ENCODE measurements at places on chromosomes 1 and 21.
A peak's percentile ranks its signal among the peaks of the same experiment; 100 is the strongest.

- no peak for DNase-seq
Observed at GRCh38 chr1:203342192-203342940, 8.6 kb downstream of the FMOD start.

DNA sequence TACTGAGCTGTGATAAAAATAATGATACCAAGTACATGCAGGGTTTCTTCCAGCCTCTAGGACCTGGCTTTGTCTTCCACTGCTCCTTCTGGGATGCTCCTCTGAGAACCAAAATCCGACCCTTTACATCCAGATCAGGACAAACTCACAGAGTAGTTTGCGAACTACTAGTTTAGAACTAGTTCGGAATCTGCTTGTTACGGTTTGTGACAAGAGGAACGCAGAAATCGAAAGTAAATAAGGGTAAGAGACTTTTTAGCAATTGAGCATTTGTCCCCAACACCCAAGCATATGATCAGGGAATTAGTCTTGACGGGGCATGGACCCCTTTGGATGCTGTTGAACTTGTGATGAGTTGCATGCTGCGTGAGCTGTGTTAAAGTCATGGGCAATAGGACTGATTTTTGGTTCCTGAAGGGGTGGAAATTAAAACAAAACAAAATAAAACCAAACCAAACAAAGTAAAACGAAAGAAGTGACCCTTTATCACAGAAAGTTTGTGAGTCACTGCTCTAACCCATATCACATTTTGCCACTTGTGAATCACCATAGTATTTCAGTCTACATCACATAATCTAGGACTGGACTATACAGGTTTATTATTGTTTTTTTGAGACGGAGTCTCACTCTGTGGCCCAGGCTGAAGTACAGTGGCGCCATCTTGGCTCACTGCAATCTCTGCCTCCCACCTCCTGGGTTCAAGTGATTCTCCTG lies 35.7 kb upstream of the ERRFI1 start:
- no peak for DNase-seq

- no peak for DNase-seq
Observed at GRCh38 chr1:40451238-40451585, 936 bp downstream of the ZFP69B start.

- DNase-seq = no peak
Observed at GRCh38 chr21:17467829-17468228, 45.0 kb upstream of the CXADR start.

DNA sequence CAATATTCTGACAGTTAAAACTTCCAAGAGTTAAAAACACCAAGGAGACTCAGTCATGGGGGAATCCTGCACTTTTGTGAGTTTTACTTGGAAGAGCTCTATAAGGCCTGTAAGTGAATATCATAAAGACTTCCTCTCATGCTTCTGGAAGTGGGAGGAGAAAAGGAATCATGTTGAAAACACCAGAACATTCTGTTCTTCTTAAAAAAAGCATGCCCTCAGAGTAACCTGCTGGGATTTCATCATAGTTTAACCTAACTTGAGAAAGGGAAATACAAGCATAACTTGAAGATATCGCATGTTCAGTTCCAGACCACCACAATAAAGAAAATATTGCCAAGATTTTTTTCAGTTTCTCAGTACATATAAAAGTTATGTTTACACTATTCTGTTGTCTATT lies 51.9 kb downstream of the COL11A1 start:
- DNase-seq = peak; percentile 83

GRCh38 chr1:59443310-59443709 lies 146.4 kb downstream of the FGGY start:
- no peak for DNase-seq

DNA sequence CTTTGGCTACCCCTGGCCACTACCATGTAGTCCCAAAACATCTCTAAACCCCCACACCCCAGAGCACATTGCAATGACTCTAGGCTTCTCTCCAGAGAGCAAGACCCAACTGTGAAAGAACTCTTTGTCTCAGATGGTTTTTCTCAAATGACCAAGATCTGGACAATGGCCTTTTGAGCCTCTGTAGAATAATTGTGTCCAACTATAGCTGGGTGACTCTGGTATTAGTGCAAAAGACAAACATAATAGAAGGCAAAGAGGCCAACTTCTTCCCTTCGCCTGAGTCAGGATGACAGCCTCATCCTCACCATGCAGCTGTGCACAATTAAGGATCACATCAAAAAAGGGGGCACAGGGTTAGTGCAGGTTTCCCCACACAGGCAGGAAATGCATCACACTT lies 139.6 kb downstream of the BRINP2 start:
- DNase-seq = peak; percentile 66

DNA sequence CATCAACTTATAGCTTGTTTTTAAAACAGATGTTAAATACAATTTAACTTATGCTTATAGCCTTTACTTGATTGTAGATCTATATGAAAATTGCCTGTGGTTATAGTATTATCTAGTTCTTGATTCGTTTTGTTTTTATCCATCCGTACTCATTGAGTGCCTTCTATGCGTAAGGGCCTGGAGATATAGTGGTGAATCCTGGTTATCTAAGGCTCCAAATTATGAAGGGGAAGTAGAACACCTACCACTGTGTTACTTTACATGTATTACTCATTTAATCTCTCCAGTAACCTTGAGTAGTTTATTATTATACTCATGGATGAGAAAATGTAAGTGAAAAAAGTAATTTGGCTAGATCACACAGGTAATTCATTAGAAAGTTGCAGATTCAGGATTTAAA lies 121.8 kb downstream of the OSBPL9 start:
- no peak for DNase-seq

GRCh38 chr1:99786751-99787501 lies 20.5 kb upstream of the FRRS1 start:
- no peak for DNase-seq

DNA sequence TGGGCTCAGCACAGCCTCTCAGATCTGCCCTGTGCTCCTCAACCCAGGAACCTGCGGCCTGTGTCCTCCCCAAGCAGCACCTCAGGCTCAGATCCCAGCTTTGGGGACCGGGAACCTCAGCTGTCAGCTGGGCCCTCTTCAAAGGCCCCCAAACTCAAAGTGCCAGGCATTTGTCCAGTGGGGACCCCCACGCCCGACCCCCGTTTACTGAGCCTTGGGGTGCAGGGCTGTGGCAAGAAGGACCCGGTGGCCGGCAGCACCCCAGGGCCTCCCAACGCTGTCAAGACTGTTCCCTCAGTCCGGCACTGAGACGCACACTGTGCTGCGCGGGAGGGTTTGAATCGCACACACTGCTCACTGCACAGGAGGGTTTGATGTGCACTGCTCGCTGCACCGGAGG lies 35.0 kb downstream of the MORN1 start:
- no peak for DNase-seq

GRCh38 chr1:109225711-109226445 lies 12.2 kb downstream of the SARS1 start:
- no peak for DNase-seq

- no peak for DNase-seq
Observed at GRCh38 chr1:47024141-47024801, 802 bp downstream of the CYP4X1 start.

GRCh38 chr21:31386006-31386405 lies 41.9 kb upstream of the TIAM1 start:
- DNase-seq = no peak

- no peak for DNase-seq
Observed at GRCh38 chr1:246725191-246725590, 982 bp downstream of the SCCPDH start.

GRCh38 chr21:31255036-31255435 lies 89.0 kb downstream of the TIAM1 start:
- no peak for DNase-seq

DNA sequence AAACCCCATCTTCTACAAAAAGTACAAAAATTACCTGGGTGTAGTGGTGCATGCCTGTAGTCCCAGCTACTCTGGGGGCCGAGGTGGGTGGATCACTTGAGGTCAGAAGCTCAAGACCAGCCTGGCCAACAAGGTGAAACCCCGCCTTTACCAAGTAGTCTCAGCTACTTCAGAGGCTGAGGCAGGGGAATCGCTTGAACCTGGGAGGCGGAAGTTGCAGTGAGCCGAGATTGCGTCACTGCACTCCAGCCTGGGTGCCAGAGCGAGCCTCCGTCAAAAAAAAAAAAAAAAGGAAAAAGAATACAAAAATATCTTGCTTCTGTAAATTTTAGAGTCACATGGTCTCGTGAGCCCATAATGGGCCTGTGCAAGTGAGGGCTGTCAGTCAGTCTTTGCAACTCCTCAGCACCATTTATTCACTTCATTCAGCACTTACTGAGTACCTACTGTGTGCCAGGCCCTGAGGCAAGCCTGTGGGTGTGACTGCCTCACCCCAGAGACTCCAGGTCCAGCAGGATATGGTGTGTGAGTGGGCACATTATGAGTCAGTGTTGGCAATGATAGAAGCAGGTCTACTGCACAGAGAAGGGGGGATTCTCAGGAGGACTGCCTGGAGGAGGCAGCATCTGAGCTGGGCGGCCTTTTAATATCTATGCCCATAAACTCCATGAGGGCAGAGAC lies 46.8 kb upstream of the TARDBP start:
- no peak for DNase-seq

GRCh38 chr1:106907795-106908194 lies 148.7 kb upstream of the PRMT6 start:
- no peak for DNase-seq

- DNase-seq = no peak
Observed at GRCh38 chr1:111192074-111192473, 8.4 kb downstream of the DENND2D start.

GRCh38 chr1:11693024-11693590 lies 1.6 kb downstream of the DRAXIN start:
- peak; percentile 37 for DNase-seq

DNA sequence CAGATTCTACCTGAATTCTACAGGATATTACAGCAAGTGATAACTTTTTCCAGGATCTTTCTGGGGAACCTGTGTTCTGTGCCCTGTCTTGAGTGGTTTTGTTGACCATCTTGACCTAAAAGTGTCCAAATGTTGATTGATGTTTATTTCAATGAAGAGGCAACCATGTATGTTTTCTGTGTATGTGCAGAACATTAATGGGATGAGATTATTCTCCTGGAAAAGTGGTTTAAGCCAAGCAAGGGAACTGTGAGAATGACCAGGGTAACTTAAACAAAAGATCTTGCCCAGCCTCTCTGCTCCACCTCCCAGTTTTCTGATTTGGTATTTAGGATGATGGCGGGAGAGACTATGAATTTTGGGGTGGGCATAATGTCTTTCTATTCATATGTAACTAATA lies 1.0 kb upstream of the SAMD13 start:
- no peak for DNase-seq

- DNase-seq = no peak
Observed at GRCh38 chr1:168321945-168322344, 41.3 kb downstream of the TBX19 start.

- DNase-seq = no peak
Observed at GRCh38 chr1:171109966-171110365, 19.3 kb downstream of the FMO3 start.

GRCh38 chr21:38669186-38669585 lies 136.5 kb upstream of the ETS2 start:
- DNase-seq = no peak

DNA sequence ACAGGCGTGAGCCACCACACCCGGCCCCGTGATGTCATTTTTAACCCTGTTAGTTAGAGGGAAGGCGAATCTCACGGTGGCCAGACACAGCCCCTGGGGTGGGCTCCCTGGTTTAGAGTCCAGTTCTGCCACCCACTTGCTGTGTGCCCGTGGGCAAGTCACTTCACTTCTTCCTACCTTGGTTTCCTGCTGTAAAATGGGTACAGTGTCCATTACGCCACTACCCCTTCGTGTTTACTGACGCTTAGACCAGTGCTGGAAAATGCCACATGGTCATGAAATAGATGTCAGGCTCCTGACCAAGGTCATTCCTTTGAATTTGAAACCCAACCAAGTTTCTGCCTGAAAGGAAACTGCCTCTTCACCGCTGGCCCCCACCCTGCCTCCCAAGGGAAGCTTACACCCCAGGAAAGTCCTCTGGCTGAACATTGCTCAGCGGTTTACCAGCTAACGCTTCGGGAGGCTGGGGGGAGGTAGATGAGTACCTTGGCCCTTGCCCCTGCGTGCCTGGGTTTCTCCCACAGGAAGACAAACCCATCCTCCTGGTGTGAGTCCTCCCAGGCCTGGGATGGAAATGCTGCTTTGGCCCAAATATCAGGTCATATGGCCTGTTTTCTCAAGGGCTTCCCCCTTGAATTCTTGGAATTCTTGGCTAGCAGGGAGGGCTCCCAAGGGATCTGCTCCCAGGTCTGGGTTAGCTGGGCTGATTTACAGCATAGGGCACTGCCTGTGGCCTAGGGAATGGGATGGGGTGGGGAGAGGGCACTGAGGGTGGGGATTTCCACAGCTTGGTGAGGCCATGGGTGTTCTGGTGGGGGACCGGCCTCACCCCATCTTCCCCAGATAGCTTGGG lies 7.6 kb upstream of the AADACL4 start:
- DNase-seq = peak; percentile 29

GRCh38 chr1:13512472-13512871 lies 1.3 kb downstream of the LRRC38 start:
- DNase-seq = no peak

DNA sequence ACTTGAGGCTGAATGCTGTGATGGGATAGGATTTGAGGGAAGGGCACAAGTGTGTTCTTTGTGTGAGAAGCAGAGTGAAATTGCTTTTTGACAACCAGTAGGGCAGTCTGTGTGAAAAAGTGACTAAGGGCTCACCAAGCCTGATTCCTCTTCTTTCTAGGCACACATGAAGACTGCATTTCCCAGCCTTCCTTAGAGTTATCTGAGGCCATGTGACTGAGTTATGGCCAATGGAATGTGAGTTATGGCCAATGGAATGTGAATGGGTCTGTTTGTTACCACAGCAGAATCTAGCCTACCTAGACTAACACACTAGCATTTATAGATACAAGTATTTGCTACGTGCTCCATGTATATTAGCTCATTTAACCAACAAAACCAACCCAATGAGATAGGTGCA lies 35.3 kb upstream of the DIRAS3 start:
- no peak for DNase-seq

GRCh38 chr21:28338701-28339305 lies 653.9 kb downstream of the LTN1 start:
- no peak for DNase-seq

GRCh38 chr1:66446261-66447001 lies 87.5 kb upstream of the SGIP1 start:
- peak; percentile 15 for DNase-seq

DNA sequence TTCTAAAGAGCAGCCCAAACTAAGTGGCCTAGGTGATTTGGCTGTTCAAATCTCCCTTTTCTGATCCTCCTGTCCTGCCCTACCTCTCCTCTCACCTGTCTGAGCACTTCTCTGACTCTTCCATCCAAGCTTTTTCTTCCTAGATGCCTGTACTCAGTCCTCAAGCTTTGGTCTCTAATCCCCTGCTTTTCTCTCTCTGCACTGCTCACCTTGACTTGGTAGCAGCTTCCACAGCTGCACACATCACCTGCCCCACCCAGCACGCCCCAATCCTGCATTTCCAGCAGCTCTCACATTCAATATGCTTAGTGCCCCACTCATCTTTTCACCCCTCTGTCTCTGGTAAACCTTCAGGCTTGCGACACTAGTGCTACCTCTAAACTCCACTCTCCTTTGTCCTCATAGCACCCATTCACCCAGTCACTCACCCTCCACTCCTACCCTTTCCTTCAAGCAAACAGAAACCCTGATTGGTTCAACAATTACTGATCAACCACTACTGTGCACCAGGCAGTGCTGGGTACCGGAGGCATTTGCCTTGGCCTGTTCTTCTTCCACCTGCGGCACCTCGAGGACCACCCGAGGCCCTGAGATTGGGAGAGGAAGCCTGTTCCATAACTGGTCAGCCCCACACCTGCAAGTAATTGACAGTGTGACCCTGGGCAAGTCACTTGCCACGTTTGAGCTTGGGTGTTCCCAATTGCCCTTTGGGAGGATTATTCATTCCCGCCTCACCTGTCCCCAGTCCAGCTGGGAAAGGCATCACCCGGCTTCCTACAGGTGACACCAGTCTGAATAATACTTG lies 136.1 kb upstream of the EDN2 start:
- DNase-seq = no peak

All from skeletal muscle cell (primary cell).